ENCODE measurements at places on chromosomes 2 and 18.

DNA sequence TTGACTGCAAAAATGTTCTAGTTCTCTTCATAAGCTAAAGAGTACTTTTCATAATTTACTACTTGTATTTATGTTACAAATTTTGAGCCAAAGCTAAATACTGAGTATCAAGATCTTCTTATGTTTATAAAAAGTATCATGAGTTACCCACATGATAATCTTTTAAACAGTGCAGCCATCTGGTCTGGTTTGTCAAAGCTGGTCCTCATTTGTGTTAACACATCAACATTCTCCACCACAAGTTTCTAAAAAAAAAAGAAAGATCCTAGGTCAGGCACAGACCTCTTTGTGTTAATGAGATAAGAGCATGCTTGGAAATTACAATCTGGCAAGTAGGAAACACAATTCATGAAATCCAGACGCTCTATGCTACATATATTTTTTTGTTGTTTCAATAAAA is 75.5 kb upstream of the FRZB start:
- DNase-seq, result no peak

DNA sequence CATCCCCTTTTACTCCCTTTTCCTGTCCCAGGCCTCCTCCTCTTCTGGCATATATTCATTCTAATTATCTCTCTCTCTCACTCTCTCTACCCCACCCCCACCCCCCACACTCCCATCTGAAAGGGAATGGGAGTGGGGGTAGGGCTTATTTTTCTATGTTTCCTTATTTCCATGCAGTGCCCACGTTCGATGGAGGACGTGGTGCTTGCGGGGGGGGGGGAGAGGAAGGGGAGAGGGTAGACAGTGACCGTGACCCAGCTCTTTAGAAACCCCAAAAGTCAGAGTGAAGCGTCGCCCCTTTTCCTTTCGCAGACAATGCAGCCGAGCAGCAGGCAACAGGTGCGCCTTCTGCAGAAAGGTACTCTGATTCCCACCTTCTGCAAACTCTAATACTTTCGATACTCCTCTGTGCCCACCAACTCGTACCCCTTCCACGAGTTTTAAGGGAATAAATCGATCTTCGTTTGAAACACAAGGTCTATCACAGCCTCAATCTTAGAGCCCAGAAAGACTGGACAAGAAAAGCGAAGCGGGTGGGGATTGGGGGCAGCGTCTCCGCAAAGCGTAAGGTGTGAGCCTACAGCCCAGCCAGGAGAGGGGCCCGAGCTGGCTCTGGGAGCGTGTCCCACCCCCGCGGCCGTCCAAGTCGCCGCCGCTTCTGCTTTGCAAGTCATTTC is 891 bp upstream of the NR4A2 start:
- no peak for DNase-seq

- DNase-seq, result no peak
Measured at GRCh38 chr2:161625996-161626395, 1.8 kb downstream of the SLC4A10 start.

DNA sequence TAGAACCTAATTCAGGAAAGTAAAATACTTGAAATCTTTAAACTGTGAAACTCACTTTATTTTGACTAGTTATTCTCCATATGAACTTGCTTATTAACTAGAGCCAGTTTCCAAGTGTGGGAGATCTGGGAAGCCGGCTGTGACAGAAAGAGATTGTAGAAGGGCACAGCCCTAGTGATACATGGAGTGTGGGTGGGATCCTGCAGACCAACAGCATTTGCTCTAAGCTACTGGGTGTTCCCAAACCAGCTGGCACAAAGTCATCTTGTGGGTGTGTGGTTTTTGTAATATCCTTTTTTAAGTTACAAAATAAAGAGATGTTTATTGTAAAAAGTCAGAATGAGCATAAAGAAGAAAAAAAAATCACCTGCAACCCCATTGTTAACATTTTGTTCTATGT is 3.4 kb downstream of the DUSP19 start:
- DNase-seq, result no peak

DNA sequence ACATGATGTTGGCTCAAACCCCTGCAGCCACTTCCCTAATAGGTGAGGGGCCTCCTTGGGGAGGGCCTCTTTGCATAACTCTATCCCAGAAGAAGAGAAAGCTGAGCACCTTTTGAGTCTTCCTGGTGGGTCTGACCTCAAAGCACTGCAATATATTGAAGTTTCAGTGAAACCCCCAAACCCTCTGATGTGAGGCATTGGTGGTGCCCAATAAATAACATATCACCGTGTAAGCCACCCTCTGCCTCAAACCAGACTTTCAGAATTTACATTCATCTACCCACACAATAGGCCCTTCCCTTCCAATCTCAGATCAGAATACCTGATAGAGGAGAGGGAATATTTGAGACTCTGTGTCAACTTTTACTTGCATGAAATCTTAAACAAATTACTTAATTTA is 142.8 kb upstream of the STK17B start:
- DNase-seq, result no peak

- no peak for DNase-seq
Measured at GRCh38 chr2:138744713-138745112, 35.5 kb downstream of the NXPH2 start.

- DNase-seq, result no peak
Measured at GRCh38 chr2:54274781-54275242, 18.8 kb upstream of the TSPYL6 start.

- DNase-seq, result no peak
Measured at GRCh38 chr2:53131416-53131815, 636.2 kb upstream of the CHAC2 start.

- no peak for DNase-seq
Measured at GRCh38 chr18:43650426-43650825, 373.1 kb upstream of the SYT4 start.

GRCh38 chr2:161651547-161651946 is 27.3 kb downstream of the SLC4A10 start:
- DNase-seq, result no peak

DNA sequence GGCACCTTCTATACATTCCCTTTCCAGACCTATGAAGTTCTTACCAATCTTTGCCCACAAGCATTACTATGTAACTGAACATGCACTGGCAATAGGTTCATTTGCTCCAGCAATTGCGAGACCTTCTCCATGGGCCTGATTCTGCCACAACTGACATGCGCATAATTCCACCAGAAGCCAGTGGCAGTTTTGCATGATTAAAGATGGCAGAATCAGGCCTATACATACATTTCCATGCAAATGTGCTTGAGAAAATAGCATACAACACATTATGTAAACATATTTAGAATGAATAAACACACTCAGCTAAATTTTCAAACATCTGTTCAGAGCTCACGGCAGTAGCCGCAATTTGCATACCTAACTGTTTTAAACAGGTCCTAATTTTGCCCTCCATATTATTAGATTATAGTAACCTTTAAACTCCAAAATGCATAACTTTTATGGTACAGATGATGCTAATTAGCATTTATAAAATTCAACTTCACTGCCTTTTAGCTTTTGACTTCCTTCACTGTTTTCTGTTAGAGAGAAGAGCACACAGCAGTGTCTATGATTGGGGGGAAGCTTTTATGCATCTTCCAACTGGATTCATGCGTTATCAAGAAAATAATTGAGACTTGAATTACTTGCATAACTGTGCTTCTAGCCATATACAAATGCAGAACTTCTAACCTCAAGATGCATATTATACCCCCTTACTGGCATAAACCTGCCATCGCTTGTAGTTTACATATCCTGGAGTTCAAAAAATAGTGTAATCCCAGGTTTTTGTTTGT is 155.3 kb upstream of the CDH19 start:
- no peak for DNase-seq

DNA sequence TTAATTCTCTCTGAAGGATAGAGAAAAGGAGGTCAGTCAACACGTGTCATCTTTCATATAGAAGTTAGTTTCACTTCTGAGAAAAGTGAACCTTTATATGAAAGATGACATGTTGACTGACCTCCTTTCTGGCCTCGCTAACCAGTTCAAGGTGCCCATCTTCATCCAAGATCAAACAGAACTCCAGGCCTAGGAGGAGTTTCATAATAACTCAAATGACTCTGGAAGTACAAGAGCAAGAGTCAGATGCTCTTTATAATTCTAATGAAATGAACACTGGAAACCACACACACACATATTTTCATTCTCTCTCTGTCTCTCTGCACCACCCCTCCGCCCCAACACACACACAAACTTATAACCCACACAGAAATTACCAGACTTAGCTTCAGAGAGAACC is 16.3 kb downstream of the ANKRD44 start:
- peak; percentile 53 for DNase-seq

DNA sequence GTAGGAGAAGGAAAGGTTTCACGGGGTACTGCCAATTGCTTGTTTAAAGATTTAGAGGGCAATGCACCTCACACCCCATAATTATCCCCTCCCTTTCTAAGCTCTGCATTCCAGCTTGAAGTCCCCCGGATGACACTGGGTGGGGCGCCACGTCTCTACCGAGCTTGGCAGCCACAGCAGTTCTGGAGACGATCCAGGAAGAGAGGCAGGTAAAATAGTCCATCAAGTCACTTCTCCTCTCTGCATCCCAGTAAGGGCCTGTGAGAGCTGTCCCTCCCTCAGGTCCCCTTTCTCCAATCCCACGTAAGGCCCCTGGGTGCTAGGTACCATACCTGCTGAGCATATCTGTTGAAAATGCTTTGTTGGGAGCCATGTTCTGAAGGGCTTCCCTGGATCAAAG is 65.7 kb downstream of the CAPN13 start:
- DNase-seq, result no peak

DNA sequence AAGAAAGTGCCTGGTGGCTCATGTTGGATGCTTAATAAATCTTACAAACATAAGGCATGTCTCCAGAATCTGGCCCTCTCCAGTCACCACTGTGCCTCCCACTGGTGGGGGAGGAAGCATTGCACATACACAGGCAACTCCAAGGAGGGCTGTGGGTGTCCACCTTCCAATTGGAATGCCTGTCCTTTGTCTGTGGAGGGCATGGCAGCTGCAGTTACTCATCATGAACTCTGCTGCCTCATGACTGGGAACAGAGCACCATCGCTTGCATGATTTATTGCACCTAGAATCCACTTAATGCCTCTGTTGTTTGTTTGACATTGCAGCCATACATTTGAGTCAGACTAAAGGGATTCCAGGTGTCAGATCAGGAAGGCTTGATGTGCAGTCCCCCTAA is 278.9 kb downstream of the PRKCE start:
- DNase-seq, result no peak

DNA sequence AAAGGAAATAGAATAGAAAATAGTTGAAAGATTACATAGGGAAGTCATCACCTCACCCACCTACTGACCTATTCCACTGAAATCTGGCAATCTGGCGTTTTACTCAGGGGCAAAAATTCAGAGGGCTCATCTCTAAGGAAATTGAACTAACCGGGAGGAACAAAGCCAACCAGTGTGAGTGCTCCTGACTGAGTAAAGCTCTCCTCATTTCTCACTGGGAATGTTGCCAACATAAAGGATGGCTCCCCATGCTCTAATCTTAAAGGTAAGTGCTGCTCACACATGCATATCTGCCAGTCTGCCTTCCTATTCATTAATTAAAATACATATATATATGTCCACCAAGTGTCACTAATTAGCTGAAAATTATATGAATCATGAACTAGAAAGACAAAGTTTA is 13.5 kb upstream of the DOK6 start:
- no peak for DNase-seq

- no peak for DNase-seq
Measured at GRCh38 chr2:174686430-174686829, 77.8 kb downstream of the CHRNA1 start.

DNA sequence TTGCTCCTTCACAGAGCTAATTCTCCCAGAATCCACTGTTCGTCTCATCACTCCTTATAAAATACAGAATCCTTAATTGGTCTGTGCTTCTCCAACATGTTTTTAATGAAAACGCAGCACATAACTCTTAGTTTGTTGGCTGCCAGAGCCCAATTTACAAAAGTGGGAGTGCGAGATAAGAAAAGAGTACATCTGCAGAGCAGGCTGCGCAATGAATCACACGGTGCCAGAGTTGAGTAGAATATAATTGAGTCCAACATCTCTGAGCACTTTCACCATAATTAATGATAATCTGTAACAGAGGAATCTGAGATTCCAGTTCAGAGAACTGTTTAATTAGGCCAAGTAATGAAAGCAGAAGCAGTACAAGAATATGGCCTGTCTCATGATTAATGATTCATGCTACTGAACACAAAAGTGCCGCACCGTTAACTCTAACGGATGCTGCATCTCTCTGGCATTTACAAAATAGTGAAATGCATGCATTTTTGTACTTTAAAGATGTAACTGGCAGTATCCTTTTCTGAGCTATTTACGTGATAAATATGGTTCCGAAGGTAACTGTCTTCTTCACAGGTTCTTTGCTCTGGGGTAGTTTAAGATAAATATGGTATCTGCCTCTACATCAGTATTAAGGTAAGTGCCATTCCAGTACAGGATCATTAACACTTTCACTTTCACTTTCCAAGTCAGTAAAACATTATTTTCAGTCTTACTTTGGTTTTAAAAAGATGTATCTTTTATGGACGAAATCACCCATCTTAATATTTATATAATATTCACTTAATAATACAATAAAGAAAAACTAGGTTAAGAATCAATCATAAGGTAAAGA is 785.6 kb downstream of the NR4A2 start:
- no peak for DNase-seq

DNA sequence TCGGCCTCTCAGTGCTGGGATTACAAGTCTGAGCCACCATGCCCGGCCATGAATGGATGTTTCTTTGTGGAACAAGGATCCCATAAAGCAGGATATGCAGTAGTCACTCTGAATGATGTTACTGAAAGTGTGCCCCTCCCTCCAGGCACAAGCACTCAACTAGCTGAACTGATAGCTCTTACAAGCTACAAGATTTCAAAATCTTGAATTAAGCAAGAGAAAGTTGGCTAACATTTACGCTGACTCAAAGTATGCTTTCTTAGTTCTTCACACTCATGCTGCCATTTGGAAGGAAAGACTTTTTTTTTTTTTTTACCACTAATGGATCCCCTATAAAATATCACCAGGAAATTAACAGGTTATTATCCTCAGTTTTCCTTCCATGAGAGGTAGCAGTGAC is 549.0 kb upstream of the PKDCC start:
- no peak for DNase-seq

- no peak for DNase-seq
Measured at GRCh38 chr18:24628326-24628725, 167.9 kb downstream of the HRH4 start.

DNA sequence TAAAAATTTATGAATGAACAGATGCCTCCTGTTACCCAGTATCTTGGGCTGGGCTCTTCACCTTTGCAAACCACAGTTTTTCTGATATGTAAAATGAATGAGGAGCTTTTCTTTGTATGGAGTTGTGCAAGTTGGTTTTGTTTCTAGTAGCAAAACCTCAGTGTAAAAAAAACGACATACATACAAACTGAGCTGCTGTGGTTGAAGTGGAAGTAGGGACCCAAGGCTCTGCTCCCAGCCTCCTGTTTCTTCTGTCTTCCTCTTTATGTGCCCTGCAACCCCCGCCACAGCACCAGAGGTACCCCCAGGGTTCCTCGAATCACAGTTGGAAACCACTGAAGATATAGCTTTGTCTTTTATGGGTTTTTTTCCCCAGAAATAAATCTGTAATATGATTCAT is 118.1 kb downstream of the MYO1B start:
- DNase-seq, result no peak

- no peak for DNase-seq
Measured at GRCh38 chr2:140509765-140510164, 1621.1 kb downstream of the LRP1B start.

GRCh38 chr2:102112271-102112670 is 30.3 kb upstream of the IL1R1 start:
- no peak for DNase-seq

- no peak for DNase-seq
Measured at GRCh38 chr2:56167616-56168562, 15.9 kb upstream of the CCDC85A start.
